ENCODE measurements at places on chromosomes 6 and 20.
A peak's percentile ranks its signal among the peaks of the same experiment; 100 is the strongest.

- DNase-seq, result no peak
Observed at GRCh38 chr6:31633447-31633846, 12.9 kb downstream of the PRRC2A start.

GRCh38 chr6:45665859-45666258 is 288.1 kb upstream of the SUPT3H start:
- DNase-seq, result no peak

- no peak for DNase-seq
Observed at GRCh38 chr6:163813979-163814493, 399.5 kb downstream of the QKI start.

DNA sequence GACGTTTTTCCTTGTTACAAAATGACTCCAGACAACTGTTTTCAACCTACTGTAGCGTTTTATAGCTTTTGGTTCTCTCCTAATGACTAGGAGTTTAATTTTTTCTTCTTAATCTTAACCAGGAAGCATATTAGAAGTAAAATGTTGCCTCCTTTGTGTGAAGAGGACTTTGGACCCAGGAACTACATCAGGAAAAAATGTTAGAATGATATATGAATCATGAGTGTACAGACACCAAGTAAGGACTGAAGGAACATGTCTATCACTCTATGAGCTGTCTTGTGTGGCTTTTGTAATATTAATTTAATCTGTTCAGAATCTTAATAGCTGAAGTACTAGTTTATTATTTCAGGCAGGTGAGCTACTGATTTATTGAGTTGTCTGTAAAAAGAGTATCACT is 71.0 kb upstream of the MARCKS start:
- no peak for DNase-seq

DNA sequence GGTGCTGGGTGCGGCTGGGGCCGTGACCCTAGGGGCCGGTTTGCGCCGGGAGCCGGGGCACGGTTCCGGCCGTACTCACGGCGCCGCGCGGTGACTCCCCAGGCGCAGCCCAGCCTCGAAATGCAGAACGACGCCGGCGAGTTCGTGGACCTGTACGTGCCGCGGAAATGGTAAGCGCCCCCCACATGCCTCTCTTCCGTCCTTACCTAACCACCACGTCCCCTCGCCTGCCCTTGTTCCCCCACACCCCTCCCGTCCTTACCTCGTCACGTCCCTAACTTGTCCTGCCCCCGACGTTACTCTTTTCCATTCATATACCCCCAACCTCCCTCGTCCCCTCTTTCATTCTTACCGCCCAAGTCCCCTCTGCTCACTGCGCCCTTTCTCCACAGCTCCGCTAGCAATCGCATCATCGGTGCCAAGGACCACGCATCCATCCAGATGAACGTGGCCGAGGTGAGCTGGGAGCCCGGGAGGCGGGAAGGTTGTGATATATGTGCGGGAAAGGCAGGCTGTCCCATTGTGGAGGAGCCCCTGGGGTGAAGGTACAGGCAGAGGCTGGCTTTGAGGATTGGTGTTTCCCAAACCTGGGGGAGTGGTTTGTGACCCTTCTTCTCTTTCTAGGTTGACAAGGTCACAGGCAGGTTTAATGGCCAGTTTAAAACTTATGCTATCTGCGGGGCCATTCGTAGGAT is 463 bp downstream of the RPS21 start:
- no peak for DNase-seq

GRCh38 chr6:29827579-29828470 is at the start of gene HLA-G:
HLA-G (plus strand) TSS chr6:29827825; CDS start chr6:29827845, 20 bp downstream.
- DNase-seq, result no peak

- DNase-seq, result no peak
Observed at GRCh38 chr6:155493694-155494143, 38.1 kb upstream of the NOX3 start.

DNA sequence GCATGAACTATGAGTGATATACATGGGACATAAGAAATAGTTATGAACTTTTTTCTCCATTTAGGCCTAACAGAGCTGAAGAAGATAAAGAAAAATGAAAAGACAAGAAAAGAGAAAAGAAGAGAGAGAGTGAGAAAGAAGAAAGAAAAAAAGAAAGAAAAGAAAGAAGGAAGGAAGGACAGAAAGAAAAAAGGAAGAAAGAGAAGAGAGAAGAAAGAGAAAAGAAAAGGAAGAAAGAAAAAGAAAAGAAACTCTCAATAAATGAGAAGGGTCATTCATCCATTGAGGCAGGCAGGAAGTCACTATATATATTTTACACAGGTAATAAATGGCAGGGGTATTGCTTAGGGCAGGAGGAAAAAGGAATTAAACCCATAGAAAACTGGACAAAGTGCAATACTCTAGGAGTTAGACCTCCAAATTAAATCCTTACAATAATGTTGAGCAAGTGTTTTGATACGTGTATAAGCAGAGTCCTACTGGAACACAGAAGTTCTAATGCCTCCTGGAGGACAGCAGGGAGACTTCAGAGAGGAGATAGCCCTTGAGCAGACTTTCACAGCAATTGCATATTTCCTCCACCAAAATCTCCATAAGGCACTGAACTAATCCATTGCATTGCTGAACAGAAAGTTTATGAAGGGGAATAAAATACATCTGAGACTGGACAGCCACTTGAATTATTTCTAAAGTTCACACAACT is 86.4 kb upstream of the TENT5A start:
- no peak for DNase-seq

DNA sequence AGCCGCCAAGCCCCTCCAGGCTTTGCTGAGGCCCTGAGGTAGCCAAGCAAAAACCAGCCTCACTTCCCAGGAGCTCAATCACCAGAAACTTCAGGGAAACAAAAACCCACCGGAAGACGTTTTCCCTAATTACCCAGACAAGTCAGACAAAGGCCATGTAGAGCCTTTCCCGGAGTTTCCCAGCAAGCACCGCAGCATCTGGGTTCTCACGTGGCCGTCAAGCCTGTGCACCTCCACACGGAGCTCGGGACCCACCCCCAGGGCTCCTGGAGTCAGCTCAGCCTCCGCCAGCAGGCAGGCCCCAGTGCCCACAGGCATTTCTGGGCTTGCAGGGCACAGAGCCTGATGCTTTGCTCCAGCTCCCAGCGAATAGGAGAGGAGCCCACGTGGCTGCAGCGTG is 10.1 kb upstream of the MRGBP start:
- DNase-seq, result peak; percentile 52

All from right kidney (tissue), 9 donors.